ENCODE measurements at places on chromosomes 2 and 18.
A peak's percentile ranks its signal among the peaks of the same experiment; 100 is the strongest.

DNA sequence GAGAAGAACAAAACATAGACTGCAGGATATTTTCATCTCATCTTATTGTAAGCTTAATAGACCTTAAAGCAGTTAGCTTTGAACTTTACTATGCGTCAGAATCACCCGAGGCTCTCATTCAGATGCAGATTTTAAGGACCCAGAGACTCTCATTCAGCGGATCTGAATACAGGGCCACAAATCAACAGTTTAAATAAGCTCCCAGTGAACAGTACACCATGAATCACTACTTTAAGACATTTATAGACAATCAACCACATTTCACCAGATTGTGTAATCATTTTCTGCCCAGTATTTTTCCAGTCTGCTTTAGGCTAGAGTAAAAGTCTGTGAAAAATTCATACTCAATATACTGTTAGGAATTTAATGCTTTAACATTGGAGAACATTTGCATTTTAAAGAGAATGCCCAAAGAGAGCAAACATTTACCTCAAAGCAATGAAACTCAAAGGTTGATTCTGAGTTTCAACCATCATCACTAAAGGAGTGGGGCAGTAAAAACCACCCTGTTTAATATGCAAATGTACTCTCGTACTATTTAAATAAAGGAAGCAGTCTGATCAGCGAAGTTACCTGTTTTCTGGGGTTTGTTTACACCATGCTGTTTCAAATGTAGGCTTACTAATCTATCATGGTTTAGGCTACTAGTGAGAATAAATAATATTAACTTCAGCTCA lies 11.0 kb upstream of the ALPK2 start:
- no peak for DNase-seq

- DNase-seq = no peak
Measured at GRCh38 chr2:123912171-123912570, 112.9 kb upstream of the CNTNAP5 start.

DNA sequence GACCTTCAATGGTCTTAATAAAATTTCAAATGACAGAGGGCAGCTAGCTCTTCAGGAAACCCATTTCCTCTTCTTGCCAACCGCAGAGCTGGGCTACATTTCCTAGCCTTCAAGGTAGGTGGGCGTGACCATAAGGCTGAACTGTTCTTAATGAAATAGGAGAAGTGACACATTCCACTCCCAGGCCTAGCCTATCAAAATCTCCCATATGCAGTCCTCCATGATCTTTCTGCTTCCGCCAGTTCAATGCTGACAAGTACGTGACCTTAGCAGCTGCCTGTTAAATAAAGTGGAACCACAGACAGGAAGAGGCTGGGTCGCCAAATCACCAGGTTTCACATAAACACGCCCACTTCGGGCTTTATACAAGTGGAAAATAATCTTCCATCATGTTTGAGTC lies 13.2 kb downstream of the SERPINE2 start:
- DNase-seq = no peak

DNA sequence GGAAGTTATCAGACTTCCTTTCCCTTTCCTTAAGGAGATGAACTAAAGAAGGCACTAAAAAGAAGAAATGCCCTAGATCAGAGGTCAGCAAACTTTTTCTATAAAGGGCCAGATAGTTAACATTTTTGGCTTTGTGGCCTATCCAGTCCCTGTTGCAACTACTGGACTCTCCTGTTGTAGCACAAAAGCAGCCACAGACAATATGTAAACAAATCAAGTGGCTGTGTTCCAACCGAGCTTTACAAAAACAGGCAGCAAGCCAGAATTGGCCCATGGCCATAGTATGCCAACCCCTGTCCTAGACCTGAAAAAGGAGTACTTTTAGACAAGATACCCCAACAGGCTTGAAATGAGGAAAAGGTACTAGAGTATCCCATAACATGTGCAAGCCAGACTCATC lies 10.9 kb downstream of the NHEJ1 start:
- DNase-seq = no peak

- DNase-seq = no peak
Measured at GRCh38 chr2:215903203-215903602, 110.1 kb downstream of the MREG start.

DNA sequence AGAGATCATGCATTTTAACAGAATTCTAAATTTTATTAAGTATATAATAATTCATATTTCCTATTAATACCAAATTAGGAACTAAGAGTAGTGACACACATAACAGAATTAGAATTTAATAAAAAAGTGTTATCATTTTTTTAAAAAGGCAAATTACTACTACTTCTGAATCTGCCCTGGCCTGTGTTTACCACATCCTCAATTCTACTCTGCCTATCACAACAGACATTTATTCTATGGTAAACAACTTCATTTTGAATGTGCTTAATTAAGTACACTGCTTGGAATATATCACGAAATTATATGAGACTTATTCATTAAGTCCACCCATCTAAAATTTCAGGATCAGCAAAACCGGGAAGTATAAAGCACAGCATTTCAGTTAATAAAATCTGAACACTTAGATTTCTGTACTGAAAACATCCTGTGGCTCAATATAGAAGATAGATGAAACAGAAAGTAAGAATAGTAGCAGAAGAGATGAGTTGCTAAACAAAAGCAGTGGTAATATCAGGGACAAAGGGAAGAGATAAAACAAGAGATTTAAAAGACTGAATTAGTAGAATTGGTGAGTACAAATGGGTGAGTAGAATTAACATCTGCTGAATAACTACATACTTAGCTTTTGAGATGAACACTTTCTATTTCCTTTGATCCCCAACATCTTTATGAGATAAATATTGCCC lies 3.7 kb downstream of the SMC6 start:
- no peak for DNase-seq

DNA sequence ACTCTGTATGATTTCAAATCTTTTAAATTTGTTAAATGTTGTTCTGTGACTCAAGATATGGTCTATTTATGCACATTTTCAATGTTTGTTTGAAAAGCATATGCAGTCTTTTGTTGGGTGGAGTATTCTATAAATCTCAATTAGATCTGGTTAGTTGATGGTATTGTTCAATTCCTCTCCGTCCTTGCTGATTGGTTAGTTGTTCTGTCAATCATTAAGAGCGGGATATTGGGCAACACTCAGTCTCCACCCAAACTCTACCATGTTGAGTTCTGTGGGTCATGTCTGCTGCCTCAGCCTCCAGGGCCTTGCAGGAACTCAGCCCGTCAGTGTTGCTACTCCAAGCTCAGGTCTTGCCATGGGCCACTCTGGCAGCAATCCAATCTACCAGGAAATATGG lies 118.9 kb downstream of the VWA3B start:
- no peak for DNase-seq

DNA sequence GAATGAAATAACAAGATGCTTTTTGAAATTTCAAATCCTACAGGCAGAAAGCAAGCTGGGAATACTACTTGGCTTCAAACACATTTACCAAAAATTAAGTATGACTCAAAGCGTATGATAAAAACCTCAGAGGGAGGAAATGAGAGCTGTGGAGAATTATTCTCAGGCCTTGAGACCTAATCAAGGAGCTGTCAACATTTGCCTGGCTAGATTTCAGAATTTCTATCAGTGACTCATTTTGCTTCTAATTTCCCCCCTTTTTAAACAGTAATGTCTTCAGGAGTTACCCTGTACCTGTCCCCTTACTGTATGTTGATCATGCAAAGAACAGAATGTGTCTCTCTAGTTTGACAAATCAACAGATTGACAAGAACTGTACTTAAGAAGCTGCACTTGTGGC lies 1324.5 kb upstream of the DDX18 start:
- DNase-seq = no peak

- DNase-seq = no peak
Measured at GRCh38 chr2:42164046-42164445, 5.1 kb upstream of the EML4 start.

DNA sequence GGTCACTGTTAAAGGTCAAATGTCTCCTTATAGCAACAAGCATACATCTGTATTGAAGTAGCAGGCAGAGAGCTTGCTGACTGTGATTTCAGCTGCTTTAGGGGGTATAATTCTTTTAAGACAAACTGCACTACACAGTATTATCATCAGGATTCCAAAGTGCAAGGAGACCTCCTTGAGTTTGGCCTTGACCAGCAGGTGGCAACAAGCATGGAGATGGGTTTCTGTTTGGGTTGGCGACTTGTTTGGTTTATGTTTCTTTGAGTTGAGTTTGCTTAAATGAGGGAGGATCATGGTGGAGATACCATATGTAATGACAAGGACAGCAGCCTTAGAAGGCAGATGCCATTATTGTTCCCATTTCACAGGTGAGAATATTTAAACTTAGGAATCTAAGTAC lies 681.0 kb upstream of the ID2 start:
- DNase-seq = peak; percentile 8

DNA sequence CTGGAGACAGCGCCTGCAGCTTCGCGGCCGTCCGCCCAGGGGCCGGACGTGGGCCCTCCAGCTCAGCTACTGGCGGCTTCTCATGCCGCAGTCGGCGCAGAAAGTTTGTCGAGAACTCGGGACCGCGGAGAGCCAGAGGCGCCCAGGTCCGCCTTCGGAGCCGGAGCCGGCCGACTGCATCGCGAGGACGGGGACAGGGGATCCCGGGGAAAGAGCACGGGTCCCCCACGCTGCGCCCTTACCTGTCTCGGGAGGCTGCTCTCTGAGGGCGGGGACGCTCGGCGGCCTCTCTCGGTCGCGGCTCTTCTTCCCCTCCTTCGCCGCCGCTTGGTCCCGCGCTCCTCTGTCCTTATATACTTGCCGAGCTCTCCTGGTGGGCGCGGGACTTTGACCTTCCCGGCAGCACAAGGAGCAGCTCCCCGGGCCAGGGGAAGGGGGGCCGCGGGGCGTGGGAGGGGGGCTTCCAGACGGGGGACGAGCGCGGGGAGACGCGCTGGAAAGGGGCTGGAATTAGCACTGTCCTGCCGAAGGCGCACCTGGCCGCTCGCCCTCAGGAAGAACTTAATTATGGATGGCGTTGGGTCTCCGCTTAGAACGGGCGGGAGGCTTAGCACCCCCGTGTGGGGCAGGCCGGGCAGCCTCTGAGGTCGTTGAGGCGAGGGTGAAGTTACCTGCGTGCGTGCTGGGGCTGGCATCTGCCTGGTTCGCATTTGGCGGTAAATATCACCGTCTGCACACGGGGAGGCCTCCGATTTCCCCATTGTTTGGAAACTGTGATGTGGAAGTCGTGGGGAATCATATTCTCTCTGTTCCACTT lies at the start of gene POMC:
POMC (minus strand) TSS at position 325 of the 817 bp plus-strand sequence. CDS start 3,808 bp downstream, outside the sequence.
- DNase-seq = no peak

GRCh38 chr2:58633613-58634365 lies 392.7 kb upstream of the FANCL start:
- DNase-seq = peak; percentile 39

- peak; percentile 97 for DNase-seq
Measured at GRCh38 chr2:54330162-54330925, 74.3 kb upstream of the TSPYL6 start.

GRCh38 chr2:104919127-104919526 lies 65.2 kb downstream of the POU3F3 start:
- DNase-seq = no peak

- DNase-seq = no peak
Measured at GRCh38 chr2:8080063-8080462, 601.8 kb upstream of the ID2 start.

DNA sequence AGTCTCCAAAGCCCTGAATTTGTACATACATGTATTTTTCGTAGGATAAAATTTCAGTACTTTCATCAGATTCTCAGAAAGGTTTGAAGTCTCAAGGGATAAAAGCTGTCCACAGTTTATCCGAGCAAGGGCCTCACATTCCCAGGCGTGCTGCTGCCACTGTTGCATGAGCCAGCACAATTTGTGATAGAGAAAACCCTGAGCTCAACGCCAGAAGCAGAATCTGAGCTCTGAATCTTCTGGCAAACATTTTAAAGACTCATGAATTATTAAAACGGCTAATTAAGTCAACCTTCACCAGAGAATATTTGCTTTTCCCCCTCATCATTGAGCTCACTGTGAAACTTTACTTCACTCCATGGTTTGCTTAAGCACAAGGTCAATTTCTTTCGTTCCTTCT lies 38.5 kb upstream of the STPG4 start:
- no peak for DNase-seq

GRCh38 chr2:150303281-150303680 lies 184.2 kb downstream of the RND3 start:
- DNase-seq = no peak

DNA sequence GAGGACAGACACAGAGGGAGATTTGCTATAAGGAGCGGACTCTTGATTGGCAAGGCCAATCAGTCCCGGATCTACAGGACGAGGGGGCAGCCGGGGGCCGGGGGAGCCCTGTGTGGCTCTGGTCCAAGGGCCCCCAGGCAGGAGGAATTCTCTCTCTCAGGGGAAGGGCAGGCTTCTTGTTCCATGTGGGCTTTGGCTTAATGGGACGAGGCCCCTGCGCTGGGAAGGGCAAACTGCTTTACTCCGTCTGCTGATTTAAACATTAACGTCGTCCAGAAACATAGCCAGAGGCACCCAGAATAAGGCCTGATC lies 75.9 kb downstream of the TMEM18 start:
- DNase-seq = no peak

DNA sequence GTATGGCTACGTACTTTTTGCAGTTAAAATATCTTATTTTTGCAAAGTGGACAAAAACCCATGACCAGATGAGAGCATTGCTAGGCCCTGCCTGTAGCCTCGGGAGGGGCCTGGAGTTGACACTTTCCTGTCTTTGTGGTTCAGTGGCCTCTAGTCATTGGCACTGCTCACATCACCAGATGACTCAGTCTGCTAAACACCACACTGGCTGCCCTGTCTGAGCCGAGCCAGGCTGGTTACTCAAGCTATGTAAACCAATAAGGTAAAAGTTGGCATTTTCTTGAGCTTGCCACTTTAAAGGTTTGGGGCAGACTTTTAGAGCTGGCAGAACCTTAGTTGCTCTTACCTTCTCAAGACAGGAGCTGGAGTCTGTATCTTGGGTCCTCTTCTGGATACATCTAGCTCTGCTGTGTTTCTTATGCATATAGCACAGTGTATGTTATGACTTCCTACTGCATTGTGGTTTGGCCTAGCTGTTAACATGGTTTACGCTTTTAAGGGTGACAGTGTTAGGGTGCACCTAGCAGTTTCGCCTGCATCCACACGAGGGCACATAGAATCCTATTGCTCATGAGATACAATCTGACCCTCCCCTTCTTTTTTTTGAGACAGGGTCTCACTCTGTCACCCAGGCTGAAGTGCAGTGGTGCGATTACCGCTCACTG lies 76.4 kb downstream of the AP1S3 start:
- DNase-seq = peak; percentile 74

GRCh38 chr2:105287692-105288091 lies 41.8 kb downstream of the TGFBRAP1 start:
- peak; percentile 36 for DNase-seq

GRCh38 chr2:216299588-216299987 lies 72.7 kb downstream of the MARCHF4 start:
- no peak for DNase-seq

- no peak for DNase-seq
Measured at GRCh38 chr18:21509062-21509461, 91.4 kb downstream of the ESCO1 start.

Measured in RKO (cell line).